ENCODE measurements at places on chromosomes 11 and 22.

- DNase-seq, result no peak
Observed at GRCh38 chr11:118524757-118525470, 2.4 kb upstream of the TTC36 start.

GRCh38 chr11:1935156-1936071, 11.7 kb upstream of the MRPL23 start:
- no peak for DNase-seq

DNA sequence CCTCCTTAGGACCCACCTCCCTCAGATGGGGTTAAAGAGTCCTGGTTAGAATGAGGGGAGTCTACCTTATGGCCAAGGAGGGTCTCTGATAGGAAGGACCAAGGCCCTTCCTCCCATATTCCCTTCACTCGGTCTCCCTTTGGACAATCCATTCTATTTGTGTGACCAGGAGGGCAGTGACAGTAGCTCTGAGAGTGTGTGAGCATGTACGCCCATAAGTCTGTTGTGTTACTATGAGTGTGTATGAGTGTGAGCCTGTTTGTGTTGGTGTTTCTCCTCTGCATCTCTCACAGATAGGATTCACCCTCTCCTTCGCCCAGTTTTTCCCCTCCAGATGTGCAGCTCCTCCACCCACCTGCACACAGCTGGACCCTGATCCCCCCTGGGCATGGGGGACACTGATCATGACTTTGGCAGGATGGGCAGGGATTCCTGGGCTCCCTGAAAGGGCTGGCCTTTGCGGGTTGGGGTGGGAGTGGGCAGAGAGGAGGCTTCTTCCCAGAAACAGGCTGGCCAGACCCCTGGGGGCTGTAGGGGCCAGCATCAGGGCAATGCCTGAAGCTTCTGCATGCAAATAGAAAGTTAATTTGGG, 14.5 kb downstream of the PHLDB1 start:
- DNase-seq, result no peak

DNA sequence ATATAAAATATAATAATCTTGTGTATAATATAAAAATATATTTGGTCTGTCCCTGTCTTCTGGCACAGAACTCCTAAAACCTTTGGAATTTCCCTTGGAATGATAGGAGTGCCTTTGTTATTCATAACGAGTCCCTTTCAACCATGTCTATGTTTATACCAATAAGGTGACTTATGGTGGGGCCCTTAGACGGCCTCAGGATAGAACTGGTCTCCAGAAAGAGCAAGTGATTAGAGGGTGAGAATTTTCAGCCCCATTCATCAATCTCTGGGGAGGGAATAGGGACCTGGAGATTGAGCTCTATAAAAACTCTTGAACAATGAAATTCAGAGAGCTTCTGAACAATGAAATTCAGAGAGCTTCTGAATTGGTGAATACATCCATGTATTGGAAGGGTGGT, 18.4 kb upstream of the PICALM start:
- DNase-seq, result no peak

- no peak for DNase-seq
Observed at GRCh38 chr11:6476571-6476970, 2.8 kb upstream of the TRIM3 start.

GRCh38 chr11:82906236-82906635, 4.7 kb downstream of the DDIAS start:
- no peak for DNase-seq

GRCh38 chr11:90391756-90392155, 168.9 kb upstream of the CHORDC1 start:
- DNase-seq, result no peak

DNA sequence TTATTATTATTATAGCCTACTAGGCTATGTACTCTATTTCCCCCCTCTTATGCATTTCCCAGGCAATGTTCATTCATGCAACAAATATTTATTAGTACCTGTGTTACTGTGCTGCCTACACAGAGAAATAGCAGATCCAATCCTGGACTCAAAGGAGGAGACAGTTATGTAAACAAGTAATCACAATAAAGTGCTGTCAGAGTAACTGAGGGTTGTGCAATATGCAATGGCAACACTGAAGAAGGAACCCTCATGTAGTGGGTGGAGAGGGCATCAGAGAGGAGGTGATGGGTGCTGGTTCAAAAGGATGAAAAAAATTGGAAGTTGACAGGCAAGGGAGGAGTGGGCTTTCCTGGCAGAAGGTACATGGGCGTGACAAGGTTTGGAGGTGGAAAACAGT, 886 bp upstream of the P4HA3 start:
- DNase-seq, result no peak

GRCh38 chr11:28132548-28132947, 24.4 kb downstream of the METTL15 start:
- DNase-seq, result no peak

DNA sequence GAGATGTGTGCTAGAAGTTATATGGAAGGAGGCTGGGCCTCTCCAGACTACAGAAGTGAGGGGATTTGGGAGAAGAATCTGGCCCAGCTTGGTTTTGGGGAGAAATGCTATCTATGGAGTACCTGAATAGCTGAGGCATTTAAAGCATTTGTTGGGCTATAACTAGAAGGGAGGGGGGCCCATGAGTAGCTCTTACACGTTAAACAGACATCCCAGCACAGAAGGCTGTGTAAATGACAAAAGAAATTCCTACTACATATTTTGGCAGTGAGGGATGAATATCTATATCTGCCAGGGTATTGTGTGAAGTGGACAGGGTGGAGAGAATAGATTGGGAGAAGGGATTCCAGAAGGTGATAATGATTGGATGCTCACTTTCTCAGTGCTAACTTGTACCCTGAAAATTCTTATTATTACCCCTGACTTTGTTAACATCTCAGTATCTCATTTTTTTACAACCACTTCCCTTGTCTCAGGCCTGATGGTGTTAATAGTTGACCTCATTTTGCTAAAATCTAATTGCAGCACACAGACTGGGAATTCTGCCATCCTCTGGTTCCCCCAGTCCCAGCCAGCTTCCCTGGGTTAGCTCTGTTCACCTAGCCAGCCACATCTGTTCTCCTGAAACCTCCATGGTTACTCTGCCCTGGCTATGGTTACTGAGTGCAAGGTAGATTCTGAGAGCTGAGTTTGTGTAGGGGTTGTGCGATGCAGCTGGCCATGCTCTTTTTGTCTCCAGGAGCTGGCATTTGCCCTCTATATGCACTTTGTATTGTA, 28.8 kb upstream of the RRM1 start:
- no peak for DNase-seq

GRCh38 chr22:38774496-38775166, 18.8 kb upstream of the SUN2 start:
- DNase-seq, result no peak

DNA sequence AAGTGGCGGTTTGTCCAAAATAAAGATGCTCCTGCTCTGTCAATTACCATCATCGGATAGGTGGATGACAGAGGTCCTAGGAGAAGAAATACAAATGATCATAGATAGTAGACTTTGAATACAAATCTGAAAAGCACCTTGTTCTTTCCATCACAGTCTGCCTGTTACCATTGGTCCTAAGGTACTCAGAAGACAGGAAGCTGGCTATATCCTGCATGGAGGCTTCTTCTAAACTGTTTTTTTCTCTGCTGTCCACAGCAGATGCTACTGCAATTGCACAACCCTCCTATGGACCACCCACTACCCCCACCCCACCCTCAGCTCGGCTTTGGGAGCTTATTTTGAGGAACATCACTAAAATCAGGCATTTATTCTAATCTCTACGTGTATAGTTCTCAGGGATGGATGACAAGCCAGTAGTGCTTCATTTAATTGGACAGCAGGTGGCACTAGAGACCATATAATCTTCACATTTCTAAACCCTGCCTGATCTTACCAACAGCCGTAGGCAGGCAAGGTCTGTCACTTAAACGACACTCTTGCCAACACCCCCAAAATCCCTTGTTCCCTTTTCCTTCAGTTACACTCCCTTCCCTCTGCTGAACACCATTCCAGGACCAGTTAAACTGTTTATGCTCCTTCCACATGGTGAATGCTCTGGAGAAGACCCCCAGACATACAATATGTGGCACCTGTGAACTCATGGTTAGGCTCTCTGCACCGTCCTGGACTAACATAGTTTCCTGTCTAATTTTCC, 6.6 kb upstream of the PTS start:
- DNase-seq, result peak; percentile 20

DNA sequence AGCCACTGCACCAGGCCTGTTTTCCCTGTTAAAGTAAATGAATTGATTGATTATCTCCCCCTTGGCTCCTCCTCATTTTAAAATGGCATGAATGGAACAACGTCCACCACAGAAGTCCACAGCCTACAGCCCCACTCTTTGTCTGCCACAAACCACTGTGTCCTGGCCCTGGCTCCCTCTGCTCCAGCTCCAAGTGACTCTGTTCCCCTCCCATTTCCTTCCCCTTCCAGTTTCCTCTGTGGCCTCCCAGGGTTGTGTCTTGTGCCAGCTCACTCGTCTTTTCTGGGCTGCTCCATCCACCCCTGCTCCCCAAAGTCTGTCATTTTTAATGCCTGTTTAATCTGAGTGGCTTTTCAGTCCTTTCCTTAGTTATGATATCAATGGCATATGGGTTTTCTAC, 52.4 kb upstream of the CD5 start:
- DNase-seq, result no peak

- no peak for DNase-seq
Observed at GRCh38 chr11:61650781-61651571, 29.2 kb upstream of the DAGLA start.

GRCh38 chr11:19252394-19253152, 11.8 kb upstream of the E2F8 start:
- no peak for DNase-seq

DNA sequence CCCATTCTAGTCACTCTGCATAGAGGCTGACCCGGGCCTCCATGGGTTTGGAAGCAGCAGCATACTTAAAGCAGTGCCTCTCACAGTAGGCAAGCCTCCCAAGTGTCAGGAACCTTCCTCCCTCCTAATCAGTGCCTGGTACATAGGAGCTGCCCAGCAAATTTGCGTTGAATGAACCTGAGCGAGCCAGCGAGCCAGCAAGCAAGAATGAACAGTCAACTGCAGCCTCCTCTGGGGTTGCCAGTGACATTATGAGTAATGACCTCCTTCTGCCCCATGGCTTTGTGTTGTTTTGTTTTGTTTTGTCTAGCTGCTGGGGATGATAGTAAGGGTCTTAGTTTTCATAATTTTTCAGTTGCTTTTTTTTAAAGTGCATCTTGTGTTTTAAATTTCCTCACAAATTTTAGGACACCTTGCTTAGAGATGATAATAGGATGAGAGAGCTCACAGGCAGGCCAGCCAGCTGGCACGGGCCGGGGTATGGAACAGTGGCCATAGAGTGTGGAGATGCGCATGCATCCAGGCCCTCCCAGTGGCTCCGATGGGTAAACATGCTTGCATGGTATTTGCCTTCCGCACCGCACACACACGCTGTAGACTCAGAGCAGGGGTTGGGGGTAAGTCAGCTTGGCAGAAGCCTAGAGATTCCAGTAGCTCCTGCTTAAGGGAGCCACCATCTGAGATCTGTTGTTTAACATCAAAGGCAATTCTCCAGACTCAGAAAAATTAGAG, 36.1 kb downstream of the TTC12 start:
- no peak for DNase-seq

GRCh38 chr11:108926171-108926840, 261.4 kb downstream of the DDX10 start:
- no peak for DNase-seq

DNA sequence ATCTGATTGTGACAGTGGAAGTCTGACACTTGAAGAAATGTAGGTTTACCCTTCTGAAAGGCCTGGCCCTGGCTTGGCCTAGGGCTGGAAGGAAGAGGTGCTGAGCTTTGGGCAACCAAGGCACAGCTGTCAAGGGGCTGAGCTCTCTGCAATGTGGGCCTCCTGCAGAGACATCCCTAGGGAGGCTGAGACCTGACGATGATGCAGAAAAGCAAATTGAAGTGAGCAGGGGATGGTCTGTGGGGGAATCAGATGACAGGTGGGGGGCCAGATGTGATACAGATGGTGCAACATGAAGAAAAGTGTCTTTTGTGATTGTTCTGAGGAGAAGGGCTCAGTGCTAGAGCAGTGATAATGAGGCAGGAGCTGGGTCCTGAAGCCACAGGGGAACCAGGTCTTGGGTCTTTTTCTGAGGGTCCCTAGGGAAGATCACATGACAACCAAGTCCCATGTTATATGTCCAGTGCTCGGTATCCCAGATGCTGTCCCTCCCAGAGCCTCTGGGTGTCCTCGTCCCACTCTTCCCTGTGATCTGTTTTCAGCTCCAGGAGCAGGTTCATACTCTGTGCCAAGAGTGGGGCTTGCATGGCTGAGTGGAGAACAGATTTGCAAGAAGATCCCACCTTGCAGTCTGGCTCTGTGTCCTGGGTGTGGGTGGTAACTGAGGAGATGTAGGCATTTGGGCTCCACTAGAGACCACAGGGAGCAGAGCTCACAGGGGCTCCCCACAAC, 79.9 kb upstream of the VPREB1 start:
- no peak for DNase-seq

DNA sequence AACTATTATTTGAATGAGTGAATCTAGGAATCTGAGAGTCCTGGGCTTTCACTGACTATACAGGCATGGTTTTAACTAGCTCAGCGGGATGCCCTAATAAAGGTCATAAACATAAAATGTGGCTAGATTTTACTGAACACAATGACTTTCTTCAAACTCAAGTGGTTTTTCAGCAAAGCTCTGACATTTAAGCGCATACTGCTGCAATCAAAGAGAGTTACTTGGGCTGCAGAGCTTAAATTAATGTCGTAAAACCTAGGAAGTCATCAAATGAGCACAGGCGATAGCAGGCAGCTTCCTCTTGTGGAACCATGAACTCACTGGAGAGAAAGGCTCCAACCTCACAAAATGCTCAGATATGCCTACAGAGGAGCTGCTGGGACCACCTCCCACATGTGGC, 6.7 kb downstream of the CSNK2A3 start:
- DNase-seq, result no peak

DNA sequence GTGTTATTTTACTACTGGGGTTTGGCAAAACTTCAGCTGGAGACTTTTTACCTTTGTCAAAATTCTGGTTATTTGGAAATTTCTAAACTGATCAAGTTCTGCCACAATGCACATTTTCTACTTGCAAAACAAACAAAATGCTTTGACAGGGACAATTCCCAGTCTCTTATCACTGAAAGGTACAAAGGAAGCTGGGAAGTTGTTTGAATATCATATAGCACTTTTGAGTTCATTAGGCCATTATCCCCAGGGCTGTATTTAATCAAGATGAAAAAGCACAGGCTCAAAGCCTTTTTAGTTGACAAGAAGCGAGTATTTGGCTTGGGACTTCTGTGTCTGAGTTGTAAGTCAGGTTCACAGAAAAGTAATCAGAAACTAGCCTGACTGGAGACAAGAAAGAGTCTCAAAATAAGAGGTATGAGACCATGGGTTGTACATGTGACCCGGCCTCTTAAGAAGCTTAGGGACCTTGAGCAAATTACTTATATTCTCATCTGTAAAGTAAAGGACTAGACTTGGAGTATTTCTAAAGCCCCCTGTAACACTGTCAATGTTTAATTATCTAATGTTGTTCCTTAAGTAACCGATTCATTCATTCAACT, 2.9 kb upstream of the HORMAD2 start:
- no peak for DNase-seq
